ENCODE measurements at places on chromosomes 3 and 15.

- no peak for DNase-seq
Observed at GRCh38 chr3:104437131-104437750, 929.5 kb upstream of the ALCAM start.

GRCh38 chr3:42492508-42493080, 9.8 kb upstream of the VIPR1 start:
- DNase-seq, result peak; percentile 33

- peak; percentile 87 for DNase-seq
Observed at GRCh38 chr3:197002701-197003454, 26.7 kb downstream of the MELTF start.

DNA sequence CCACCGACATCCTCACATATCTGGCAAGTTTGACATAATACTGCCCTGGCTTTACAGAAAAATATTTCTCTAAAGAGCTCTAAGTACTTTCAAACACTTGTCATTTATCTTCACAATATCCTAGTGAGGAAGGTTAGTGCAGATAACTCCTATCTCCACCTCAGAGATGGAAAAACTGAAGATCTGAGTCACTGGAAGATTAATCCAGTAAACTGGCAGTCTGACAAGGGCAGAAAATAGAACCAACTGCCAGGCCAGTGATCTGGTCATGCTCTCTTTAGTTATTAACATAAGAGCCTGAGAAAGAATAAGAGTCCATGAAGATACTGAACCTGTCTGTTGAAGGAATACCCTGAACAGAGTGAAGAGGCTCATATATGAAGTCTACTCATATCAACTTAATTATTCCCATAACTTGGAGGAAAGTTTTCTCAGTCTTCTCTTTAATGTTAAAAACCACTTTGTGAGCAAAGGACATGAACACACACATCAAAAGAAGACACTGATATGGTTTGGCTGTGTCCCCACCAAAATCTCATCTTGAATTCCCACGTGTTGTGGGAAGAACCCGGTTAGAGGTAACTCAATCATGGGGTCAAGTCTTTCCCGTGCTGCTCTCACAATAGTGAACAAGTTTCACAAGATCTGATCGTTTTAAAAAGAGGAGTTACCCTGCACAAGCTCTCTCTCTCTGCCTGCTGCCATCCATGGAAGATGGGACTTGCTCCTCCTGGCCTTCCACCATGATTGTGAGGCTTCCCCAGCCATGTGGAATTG, 61.4 kb downstream of the GOLIM4 start:
- DNase-seq, result no peak

DNA sequence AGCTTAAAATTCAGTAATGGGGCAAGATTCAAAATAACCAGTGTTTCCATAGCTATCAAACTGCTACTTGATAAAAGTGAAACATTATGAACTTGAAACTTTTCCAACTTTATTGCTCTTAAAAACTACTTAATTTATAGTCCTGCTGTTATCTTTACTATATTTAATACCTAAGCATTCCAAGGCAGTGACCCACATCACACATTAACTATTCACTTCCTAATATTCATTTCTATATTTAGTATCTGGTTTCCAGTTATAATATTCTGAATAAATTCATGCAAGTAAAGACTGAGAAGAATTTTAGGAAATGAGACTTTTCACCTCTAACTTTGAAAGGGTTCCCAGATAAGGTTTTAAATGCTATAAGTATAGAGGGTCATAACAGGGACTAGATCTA, 64.9 kb downstream of the UACA start:
- DNase-seq, result no peak

- no peak for DNase-seq
Observed at GRCh38 chr15:48222627-48223026, 16.5 kb downstream of the SLC12A1 start.

GRCh38 chr3:61157414-61157813, 93.8 kb downstream of the FHIT start:
- no peak for DNase-seq

DNA sequence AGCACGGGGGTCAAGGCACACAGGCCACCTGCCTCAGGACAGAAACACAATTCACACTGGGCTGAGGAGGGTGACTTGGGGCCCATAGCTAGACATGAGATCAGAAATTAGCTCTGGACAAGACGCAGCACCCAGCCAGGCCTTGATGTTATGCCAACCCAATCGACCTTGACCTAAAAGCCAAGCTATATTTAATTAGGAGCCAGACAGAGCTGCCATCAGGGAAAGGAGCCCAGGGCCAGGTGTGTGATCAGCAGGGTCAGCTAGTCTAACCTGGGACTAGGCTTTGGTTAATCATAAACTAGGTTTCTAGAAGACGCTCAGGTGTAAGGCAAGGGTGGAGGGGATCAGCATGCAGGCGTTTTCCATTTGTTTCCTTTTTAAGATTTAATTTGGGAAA, 23.9 kb upstream of the SLC25A36 start:
- DNase-seq, result no peak

DNA sequence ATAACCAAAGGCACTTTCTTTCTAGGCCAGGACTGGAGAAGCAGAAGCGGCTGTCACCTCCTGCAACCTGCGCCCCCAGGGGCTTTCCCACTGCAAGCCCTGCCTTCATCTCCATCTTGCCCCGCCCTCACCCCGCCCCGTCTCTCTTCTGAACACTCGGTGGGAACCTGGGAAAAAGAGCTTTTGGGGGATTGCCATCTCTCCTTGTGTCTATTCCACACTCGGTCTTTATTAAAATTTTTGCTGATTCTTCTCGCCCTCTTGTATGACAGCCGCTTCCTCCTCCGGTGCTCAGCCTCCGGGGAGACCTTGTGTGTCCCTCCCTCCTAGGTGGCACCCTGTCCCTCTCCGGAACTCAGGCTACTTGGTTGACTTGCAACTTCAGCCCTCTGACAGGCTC, 41.9 kb upstream of the SPESP1 start:
- DNase-seq, result peak; percentile 80

DNA sequence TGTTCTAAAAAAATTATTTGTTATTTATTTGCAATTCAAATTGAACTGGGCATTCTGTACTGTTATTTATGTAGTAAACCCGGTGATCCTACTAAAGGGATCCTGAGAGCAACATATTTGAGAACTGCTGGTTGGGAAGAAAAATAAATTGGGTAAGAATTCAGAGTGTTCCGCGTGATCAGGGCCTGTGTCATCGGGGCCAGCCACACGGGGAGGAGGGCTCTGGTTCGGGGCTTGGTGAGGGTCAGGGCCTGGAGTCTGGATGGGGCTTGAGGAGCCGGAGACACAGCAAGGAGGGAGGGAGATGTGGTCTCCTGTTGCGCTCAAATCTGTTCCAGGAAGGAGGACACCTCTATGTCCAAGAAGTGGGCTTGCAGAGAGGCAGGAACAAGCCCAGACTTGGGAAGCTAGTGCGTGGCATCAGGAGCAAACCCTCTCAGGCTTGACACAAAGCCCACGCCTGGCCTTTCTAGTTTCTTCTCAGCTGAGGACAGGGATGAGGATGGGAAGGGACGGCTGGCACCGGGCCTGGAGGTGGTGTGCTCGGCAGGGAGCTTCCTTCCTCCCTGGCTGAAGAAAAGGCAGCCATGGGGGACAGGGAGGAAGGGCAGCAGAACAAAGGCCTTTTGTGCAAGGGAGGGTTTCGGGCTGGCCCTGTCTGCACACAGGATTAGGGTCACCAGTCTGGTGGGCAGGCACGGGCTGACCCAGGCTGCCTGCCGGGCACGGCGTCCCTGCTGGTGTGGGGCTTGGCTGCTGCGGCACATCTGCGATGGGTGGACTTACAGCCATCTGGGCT, 22.9 kb upstream of the FBLN2 start:
- DNase-seq, result no peak

- DNase-seq, result no peak
Observed at GRCh38 chr3:180306691-180307090, 270.0 kb upstream of the PEX5L start.

- no peak for DNase-seq
Observed at GRCh38 chr15:75054172-75054897, 30.9 kb downstream of the PPCDC start.

DNA sequence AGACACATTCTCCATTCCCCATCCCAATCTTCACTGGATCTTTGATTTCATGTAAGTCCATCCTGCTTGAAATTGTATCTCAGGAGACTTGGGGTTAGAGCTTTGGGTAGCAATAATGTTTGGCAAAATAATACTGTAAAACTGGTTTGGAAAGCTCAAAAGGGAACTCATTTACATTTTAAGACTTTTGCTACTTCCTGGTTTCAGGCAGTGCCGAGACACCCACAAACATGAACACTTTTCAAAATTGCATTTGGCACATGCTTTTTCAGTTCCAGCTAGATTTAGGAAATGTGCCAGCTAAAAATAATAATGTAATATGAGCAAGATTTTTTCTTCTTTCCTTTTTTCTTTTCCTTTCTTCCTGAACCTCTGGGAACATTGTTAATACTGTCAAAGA, 145.7 kb upstream of the CBLB start:
- no peak for DNase-seq

- no peak for DNase-seq
Observed at GRCh38 chr3:11390411-11391131, 118.4 kb downstream of the ATG7 start.

DNA sequence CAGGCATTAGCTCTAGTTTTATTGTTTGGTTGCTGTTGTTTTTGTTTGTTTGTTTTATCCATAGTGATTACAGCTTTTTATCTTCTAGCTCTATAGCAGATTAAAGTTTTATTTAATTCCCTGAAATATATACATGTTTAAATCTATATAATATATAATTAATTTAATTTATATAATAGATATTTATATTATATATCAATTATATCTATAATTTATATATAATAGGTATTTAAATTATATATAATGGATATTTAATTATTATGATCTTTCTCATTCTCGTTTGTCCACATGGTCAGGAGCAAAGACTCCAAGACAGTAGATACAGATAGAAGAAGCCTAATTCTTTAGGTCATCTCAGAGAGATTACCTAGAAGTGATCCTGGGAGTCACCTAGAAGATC, 238.8 kb upstream of the GPR149 start:
- DNase-seq, result no peak

- DNase-seq, result no peak
Observed at GRCh38 chr3:111588527-111588926, 6.6 kb downstream of the ZBED2 start.

GRCh38 chr3:141529717-141530414, 43.0 kb downstream of the RASA2 start:
- no peak for DNase-seq

- no peak for DNase-seq
Observed at GRCh38 chr3:72595376-72595775, 252.9 kb downstream of the SHQ1 start.

Measured in endodermal cell (in vitro differentiated cells).